ENCODE measurements at places on chromosomes 1 and 21.

DNA sequence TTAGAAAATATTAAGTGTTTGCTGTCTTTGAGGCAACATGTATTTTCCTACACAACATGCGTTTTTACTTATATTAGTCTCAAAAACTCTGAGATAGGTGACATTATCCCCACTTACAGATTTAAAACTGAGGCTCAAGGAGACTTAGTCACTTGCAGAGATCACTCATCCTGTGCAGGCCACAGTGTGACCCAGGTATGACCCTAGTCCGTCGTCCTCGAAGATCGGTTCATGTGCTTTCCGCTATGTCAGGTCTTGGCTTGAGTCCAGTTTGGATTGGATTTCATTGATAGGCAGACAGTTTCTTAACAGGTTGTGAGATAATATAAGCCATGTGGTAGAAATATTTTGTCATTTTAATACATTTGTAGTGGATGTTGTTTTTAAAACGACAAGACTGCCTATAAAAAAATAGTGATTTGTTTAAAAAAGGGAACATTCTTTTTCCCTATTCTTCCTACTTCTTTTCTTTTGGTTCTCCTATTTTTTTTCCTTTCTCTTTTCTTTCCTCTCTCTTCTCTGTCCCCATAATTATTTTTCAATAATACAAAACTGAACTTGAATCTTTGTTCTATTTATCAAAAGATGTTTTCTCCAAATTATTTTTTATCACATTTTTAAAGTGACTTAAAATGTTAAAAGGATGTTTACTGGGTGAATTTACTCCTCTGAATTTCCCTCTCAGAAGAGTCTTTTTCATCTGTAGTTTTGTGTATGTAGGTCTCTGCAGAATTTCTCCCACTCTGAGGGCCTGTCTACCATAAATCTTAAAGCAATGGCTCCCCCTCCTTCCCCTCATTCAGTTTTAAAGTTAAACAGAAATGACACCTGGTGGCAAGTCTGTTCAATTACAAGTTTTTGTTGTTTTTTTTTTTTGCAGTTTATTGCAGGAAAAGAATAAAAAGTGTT lies 81.8 kb downstream of the PHTF1 start:
- DNase-seq = peak; percentile 71

- DNase-seq = no peak
These were observed 33.8 kb upstream of the KCNQ4 start for GRCh38 chr1:40749817-40750216.

DNA sequence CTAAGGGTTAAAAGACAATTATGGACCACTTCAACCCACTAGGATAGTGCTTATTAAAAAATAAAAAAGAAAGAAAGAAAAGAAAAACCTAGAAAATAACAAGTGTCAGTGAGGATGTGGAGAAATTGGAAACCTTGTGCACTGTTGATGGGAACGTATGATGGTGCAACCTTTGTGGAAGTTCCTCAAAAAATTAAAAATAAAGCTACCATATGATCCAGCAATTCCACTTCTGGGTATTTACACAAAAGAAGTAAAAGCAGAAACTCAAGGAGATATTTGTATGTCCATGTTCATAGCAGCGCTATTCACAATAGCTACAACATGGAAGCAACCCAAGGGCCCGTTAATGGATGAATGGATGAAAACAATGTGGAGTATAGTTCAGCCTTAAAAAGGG lies 115.2 kb upstream of the ATP1A1 start:
- DNase-seq = no peak

GRCh38 chr1:109109906-109110305 lies 4.0 kb upstream of the ELAPOR1 start:
- no peak for DNase-seq

DNA sequence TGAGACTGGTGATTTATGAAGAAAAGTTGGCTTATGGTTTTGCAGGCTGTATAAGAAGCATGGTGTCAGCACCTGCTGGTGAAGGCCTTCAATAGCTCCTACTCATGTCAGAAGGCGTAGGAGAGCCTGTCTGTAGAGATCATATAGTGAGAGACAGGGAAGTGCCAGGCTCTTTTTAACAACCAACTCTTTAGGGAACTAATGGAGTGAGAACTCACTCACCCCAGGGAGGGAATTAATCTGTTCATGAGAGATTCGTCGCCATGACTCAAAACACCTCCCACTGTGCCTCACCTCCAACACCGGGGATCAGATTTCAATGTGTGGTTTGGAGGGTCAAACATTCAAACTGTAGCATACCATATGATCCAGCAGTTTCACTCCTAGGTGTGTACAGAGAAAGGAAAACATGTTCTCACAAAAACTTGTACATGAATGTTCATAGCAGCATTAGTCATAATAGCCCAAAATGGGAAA lies 72.6 kb downstream of the TTC3 start:
- DNase-seq = no peak
